NCI-H774 (cell line): ENCODE measurements at places on chromosomes 11 and 22.

- no peak for DNase-seq
Observed at GRCh38 chr11:47908198-47908597, 60.0 kb upstream of the NUP160 start.

- no peak for DNase-seq
Observed at GRCh38 chr11:24531528-24531927, 34.7 kb downstream of the LUZP2 start.

- DNase-seq: no peak
Observed at GRCh38 chr22:41147722-41148121, 55.3 kb downstream of the EP300 start.

DNA sequence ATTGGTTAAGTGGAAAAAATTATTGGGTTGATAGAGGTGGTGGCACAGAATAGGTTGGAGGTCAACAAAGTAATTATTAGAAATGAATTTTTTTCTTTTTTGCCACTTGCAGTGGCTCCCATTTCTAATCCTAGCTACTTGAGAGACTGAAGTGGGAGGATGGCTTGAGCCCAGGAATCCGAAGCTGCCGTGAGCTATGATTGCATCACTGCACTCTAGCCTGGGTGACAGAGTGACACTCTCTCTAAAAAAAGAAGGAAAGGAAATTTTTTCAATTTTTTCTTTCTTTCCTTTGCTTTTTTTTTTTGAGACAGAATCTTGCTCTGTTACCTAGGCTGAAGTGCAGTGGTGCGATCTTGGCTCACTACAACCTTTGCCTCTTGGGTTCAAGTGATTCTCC, 2.2 kb upstream of the BCO2 start:
- no peak for DNase-seq

DNA sequence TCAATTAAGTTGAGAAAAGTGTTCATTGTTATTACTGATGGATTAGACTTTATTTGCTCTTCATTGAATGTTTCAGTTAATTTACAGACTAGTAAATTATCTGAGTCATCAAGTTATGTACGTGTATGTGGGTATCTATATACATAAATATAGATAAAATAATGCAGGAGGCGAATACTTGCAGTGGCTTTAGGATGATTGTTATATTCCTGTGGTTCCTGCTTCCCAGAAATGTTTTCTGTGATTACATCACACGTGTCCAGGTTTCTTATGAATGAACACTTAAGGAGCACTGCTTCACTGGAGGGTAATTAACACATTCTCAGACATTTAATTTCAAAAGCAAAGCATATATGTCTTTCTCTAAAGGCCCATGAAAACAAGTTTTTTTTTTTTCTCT, 28.4 kb downstream of the YAP1 start:
- no peak for DNase-seq

DNA sequence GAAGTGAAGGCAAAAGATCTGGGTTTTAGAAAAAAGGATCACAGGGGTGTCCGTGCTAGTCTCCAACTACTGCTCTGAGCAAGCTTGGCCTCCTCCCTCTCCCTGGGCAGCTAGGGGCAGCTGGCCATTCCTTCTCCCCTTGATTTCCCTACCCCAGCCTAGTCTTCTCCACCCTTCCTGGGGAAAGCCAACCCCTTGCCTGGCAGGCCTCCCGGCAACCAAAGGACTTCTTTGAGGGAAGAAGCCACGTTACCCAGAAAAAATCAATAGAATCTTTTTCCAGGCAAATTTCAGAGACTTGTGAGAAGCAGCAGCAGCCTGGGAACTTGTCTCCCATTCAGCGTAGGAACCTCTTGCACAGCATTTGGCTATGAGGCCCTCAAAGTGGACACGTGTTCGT, 91.5 kb downstream of the MIAT start:
- no peak for DNase-seq
